ENCODE measurements at places on chromosomes 2 and 18. TPM values are rescaled to one million over a fixed set of nuclear protein-coding genes. Genes with fewer than 3 reads are reported as not detected.

ECEL1 gene
- total RNA-seq: not detected

KRTCAP3 gene
- 10.0 TPM for total RNA-seq

TSPYL6 gene
- total RNA-seq: not detected

EDAR gene
- 3.2 TPM for total RNA-seq

ALPP gene
- total RNA-seq: not detected

REEP1 gene
- not detected for total RNA-seq

Measured in CD4-positive, CD25-positive, alpha-beta regulatory T cell (primary cell).